ENCODE measurements at places on chromosomes 5 and 9.

GRCh38 chr9:31084350-31084749 is 1300.1 kb upstream of the ACO1 start:
- no peak for DNase-seq

- DNase-seq, result no peak
Measured at GRCh38 chr5:5971203-5971602, 407.1 kb downstream of the MED10 start.

DNA sequence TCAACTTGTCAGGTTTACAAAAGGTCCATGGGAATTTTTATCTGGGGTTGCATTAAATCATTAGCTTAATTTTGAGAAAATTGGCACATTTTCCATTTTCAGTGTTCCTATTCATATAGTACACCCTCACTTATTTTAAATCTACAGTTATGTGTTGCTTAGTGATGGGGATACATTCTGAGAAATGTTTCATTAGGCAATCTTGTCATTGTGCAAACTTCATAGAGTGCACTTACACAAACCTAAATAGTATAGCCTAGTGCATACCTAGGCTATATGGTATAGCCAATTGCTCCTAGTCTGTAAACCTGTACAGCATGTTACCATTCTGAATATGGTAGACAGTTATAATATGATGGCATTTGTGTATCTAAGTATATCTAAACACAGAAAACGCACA is 19.8 kb upstream of the FAM151B start:
- no peak for DNase-seq

GRCh38 chr5:15037247-15037908 is 165.8 kb upstream of the ANKH start:
- DNase-seq, result no peak

- DNase-seq, result no peak
Measured at GRCh38 chr5:146369691-146370090, 31.1 kb downstream of the POU4F3 start.

DNA sequence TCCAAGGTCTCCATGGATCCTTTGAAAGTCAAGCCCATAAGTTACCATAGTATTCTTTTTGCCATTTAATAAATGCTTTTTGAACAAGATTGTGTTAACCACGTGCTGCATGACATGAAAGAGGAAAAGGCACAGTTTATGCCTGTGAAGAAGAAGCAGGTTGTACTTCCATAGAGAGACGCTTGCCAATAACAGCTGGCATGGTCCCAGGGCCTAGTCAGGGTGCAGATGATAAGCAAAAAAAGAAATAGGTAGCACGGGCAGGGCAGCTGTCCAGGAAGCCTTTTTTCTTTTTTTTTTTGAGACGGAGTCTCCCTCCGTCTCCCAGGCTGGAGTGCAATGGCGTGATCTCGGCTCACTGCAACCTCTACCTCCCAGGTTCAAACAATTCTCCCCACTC is 71.8 kb upstream of the CLINT1 start:
- no peak for DNase-seq

GRCh38 chr5:72498284-72498683 is 8.9 kb downstream of the ZNF366 start:
- DNase-seq, result no peak

GRCh38 chr5:124572971-124573370 is 173.5 kb downstream of the ZNF608 start:
- no peak for DNase-seq

DNA sequence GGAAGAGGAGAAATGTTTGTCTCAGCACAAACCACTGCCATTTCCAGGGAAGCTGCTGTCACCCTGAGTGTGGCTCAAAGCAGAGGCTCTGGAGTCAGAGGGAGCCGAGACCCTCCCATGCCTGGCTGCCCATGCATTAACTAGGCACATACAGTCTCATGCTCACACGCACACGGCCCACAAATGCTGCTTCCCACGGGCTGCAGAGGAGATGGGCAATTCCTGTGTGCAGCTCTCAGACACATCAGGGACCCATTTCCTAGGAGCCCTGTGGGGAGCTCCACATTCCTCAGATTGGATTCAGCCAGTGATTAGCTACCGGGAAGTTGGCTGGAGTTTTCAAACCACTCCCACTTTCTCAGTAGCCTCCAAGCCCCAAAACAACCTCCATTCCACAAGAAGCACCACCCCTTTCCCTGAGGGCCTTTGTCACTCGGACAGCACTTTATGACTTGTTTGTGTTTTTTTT is 9.1 kb upstream of the PTGES start:
- no peak for DNase-seq

- no peak for DNase-seq
Measured at GRCh38 chr9:79371948-79372555, 199.7 kb upstream of the TLE4 start.

DNA sequence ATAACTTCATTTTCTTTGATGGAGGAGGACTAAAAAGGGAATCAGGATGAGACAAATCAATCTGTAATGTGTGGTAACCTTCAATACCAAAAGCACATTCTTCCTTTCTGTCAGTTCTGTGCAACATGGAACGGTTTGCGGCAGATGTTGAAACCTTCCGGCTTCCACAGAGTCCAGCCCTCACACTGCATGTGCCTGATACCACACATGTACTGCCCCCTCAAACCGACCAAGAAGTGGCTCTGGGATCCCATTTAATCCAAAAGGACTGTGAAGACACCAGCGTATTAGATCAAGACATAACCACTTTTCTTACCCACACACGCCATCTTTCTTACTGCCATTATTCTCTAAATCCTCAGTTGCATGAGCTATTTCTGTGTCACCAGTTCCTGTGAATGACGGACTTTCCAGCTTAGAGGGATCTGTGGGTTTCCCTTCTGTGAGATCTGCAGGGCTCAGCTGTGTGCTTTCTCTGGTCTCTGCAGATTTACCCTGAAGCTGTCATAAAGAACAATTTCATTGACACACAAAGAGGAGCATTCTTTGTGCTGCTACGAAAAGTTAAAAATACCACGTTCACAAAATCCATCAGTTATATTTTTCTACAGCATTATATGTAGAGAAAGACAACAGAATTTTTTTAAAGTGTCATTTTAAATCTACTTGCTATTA is 25.8 kb downstream of the NSUN2 start:
- no peak for DNase-seq

DNA sequence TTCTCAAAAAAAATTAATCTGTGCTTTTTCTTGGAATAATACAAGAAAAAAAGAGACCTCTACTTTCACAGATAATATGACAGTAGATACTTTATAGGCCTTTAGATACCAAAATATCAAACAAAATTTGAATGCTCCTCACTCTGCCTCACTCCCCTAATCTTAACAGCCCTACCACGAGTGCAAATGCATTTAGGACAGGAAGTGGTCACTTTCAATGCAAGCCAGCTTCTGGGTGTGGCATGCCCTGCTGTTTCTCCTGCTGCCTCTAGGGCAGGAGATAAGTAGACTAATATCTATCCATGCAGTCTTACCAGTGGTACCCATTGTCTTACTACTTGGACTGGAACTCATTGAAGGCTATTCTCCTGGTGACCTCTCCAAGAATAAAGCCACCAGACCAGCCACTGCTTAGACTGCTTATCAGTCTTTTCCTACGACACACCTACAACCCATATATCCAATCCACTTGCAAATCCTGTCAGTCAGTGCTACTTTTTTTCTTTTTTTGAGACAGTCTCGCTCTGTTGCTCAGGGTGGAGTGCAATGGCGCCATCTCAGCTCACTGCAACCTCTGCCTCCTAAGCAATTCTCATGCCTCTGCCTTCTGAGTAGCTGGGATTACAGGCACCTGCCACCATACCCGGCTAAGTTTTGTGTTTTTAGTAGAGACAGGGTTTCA is 23.0 kb downstream of the FRRS1L start:
- DNase-seq, result peak; percentile 45

- no peak for DNase-seq
Measured at GRCh38 chr5:60349891-60350415, 350.0 kb downstream of the DEPDC1B start.

DNA sequence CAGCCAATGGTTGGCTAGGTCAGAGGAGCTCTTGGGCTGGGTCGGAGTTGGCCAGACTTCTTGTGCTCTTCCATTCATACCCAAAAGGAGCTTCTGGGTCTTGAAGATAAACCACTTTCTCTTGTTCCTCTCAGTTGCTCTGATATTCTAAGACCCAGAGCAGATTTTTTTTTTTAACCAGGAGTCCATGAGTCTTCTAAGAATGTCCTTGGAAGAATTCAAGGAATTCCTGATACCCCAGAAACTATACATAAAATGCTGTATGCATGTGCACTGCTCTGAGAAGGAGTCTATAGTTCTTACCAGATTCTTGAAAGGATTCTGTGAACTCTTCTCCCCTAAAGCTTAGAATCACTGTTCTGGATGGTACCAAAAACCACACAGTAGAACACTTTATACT is 9.9 kb upstream of the PALM2AKAP2 start:
- no peak for DNase-seq

GRCh38 chr5:86765778-86766502 is 148.2 kb downstream of the COX7C start:
- DNase-seq, result no peak

DNA sequence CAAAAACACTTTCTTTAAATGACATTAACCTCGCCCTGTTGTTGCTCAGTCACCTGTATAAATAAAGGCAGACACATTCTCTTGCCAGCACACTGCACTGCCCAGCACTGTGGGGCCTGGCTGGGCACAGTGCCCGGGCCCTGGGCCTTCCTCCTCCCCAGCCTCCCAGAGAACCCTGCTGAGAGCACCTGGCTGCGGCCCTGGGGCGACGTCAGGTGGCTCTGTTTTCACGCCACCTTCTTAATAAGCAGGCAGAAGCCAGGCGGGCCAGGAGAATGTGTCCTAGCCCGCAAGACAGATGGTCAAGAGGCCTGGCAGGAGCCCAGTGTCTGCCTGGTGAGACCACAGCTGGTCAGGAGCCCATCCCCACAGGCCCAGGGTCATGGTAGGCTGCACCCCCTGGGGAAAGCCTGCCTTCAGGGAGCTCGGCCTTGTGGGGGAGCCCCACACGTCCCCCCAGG is 8.2 kb upstream of the AGPAT2 start:
- no peak for DNase-seq

- no peak for DNase-seq
Measured at GRCh38 chr5:35369965-35370790, 139.9 kb upstream of the PRLR start.

GRCh38 chr5:170923910-170924620 is 62.2 kb downstream of the RANBP17 start:
- no peak for DNase-seq

All from GM18507 (cell line).